ENCODE measurements at places on chromosomes 11 and 22. TPM values are rescaled to one million over a fixed set of nuclear protein-coding genes. Genes with fewer than 3 reads are reported as not detected.

FDX1 gene
- total RNA-seq: 62.3 TPM

GRCh38 chr11:72426103-72426757 is 8.1 kb downstream of the CLPB start:
- DNase-seq: peak; percentile 24

TUBA8 gene
- total RNA-seq: 3.1 TPM

DNA sequence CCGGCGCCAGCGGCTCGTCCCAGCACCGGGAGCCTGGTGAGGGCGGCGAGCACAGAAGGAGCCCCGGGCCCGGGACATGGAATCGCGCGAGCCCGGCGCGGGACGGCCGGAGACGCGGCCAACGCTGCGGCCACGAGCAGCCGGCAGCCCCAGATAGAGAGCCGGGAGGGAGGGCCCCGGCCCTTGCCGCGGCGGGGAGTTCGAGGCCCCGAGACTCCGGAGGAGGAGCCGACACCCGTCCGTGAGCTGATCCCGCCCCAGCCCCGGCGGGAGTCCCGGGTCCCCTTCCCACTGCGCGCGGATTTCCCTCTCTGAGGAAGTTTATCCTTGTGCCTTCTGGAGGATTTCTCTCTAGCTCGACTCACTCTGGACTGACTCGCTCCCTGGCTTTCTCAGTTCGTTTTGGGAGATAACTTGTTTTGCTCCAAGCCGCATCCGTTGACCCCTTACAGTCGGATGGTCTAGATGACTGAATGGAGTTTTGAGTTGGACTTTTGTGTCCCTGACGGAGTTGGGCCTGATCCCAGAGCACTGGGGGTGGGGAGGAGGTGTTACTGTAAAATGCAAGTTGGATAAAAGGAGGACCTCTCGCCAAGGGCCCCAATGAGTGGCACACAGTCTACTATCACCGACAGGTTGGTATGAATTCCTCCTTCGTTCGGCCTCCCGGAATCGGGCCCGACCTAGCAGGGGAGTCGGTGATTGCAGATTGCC is 585 bp downstream of the ARHGEF12 start:
- peak; percentile 73 for DNase-seq

DNA sequence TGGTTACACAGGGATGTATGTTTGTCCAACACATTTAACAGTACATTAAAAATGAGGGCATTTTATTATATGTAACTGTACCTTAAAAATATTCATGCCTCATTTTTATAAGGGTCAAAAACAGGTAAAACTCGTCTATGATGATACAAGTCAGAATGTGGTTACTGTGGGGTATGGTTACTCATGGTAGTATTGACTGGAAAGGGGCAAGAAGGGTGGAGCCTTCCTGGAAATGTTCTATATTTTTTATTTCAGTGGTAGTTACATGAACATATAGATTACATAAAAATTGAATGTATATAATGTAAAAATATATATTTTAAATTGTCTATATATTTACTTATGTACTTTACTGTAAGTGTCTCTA is 99.8 kb downstream of the STIM1 start:
- no peak for DNase-seq

NCAPH2 gene
- total RNA-seq: 135 TPM

APOBEC3B gene
- 9.0 TPM for total RNA-seq

- no peak for DNase-seq
Measured at GRCh38 chr22:29023172-29023796, 38.3 kb downstream of the C22orf31 start.

LAYN gene
- total RNA-seq: 9.6 TPM

Data from A673 (cell line).